ENCODE measurements at places on chromosomes 1 and 21. TPM values are rescaled to one million over a fixed set of nuclear protein-coding genes. Genes with fewer than 3 reads are reported as not detected.
A peak's percentile ranks its signal among the peaks of the same experiment; 100 is the strongest.

DNA sequence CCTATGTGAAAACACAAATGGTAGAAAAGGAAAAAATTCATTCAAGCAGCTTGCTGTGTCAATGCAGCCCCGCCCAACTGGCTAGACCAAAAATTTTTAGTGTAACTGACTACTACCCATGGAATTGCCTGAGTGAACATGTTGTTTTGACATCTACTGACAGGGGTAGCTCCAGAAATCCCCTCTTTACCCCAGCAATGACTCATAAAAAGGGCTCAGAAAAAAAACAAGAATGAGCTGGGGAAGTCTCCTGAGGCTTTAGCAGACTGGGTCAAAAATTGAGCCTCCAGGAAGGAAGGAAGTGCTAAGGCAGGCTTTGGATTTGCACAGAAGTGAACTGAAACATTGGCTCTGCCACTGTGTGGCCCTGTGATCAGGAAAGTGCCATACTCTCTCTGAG, 24.4 kb upstream of the FGGY start:
- no peaks in the 10 kb centered on the region for H3K36me3 ChIP-seq
- no peaks in the 10 kb centered on the region for H3K4me1 ChIP-seq
- H3K4me3 ChIP-seq: no peak overlapping the region
- H3K27me3 ChIP-seq: no peaks in the 10 kb centered on the region

- H3K4me3 ChIP-seq: no peak overlapping the region
- H3K27ac ChIP-seq: no peak overlapping the region
- H3K4me1 ChIP-seq: peaks cover 4% of the 10 kb centered on the region
- no peaks in the 10 kb centered on the region for H3K27me3 ChIP-seq
- H3K36me3 ChIP-seq: no peaks in the 10 kb centered on the region
- peak; percentile 58 for DNase-seq
Measured at GRCh38 chr21:41678016-41678923, 88.6 kb downstream of the RIPK4 start.

DNA sequence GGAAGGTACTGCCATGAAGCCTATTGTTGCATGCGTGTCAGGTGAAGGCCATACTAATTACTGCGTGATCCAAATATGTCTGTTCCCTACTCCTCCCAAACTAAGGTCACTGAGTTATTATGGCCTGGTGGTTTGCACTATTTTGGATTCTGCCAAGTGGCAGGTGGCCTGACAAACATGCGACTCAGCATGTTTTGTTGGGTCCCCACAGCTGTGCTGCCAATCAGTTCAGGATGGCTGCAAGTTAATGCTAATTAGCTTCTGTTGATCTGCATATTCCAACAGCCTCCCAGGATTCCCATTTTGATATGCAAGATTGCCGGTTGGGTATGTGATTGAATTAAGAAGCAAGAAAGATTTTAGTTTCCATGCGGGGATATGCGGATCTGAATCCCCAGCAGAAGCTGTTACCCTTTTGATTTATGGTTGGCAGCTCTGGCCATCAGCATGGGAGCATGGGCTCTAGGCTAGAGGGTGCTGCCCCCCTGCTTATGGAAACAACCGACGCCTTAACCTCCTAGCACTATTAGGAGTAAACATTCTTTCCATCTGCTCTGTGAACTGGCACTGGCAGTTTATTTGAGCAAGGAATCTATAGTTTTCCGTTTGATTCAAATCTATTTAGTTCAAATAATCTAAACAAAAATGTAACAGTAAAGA, 429.8 kb upstream of the C1orf87 start:
- DNase-seq: no peak
- no peak overlapping the region for H3K4me3 ChIP-seq
- H3K27me3 ChIP-seq: no peaks in the 10 kb centered on the region
- no peaks in the 10 kb centered on the region for H3K4me1 ChIP-seq

DNA sequence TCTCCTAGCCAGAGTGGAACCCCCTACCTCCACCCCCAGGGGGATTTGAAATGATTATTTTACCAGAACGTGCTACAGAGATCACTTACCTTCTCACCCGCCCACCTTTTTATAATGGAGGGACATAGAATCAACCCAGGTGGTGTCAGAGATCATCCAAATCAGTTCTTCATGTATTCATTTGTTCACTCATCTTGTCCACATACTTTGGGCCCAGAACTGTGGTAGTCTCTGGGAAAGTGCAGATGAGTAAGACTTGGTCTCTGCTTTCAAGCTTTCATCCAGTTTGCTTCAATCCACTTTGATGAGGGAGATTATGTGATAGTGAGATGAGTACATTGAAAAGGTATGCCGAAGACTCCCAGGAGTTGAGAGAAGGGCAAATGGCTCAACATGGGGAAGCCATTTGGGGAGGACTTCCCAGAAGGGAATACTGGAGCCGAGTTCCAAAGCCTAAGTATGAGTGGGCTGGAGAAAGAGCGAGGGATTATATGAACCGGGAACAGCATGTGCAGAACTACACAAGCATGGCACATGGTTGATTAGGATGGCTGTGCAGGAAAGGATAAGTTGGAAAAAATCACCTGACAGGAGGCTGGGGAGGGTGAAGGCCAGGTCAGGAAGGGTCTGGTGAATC, 1.9 kb downstream of the FGGY start:
- no peak for DNase-seq
- peaks cover 24% of the 10 kb centered on the region for H3K4me1 ChIP-seq
- H3K27me3 ChIP-seq: no peaks in the 10 kb centered on the region
- peak overlapping the region; percentile 93 for H3K27ac ChIP-seq
- no peaks in the 10 kb centered on the region for H3K36me3 ChIP-seq

DNA sequence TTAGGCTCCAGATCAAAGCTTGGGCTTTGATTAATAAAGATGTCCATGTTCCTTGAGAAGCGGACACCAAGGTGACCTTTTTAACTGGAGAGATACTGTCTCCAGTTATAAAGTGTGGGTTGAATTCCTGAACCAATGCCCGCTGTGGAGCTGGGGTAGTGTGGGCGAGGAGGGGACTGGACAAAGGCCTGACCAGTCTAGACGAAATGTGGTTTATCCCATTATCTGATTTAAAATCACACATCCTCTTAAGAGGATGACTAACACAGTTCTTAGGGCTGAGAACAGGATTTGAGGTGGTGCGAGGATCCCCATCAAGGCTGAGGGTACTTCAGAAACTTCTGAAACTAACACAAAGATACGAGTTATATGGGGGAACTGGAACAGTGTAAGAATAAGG, 84.5 kb upstream of the GCLM start:
- H3K4me1 ChIP-seq: no peaks in the 10 kb centered on the region
- no peak for DNase-seq
- no peak overlapping the region for H3K27ac ChIP-seq
- no peak overlapping the region for H3K4me3 ChIP-seq
- no peaks in the 10 kb centered on the region for H3K27me3 ChIP-seq
- H3K36me3 ChIP-seq: no peaks in the 10 kb centered on the region

GRCh38 chr1:230243583-230244353, 176.7 kb downstream of the GALNT2 start:
- H3K36me3 ChIP-seq: no peaks in the 10 kb centered on the region
- no peak overlapping the region for H3K27ac ChIP-seq
- no peaks in the 10 kb centered on the region for H3K27me3 ChIP-seq
- H3K4me3 ChIP-seq: no peak overlapping the region
- DNase-seq: no peak
- no peaks in the 10 kb centered on the region for H3K4me1 ChIP-seq

The INSRR gene
- 0.09 TPM for total RNA-seq

The OPRD1 gene
- not detected for total RNA-seq
